Hematopoietic multipotent progenitor cell treated with erythropoietin and hydrocortisone succinate and interleukin-3 and kit ligand, for 8 days (in vitro differentiated cells): ENCODE measurements at places on chromosomes 1 and 21.

DNA sequence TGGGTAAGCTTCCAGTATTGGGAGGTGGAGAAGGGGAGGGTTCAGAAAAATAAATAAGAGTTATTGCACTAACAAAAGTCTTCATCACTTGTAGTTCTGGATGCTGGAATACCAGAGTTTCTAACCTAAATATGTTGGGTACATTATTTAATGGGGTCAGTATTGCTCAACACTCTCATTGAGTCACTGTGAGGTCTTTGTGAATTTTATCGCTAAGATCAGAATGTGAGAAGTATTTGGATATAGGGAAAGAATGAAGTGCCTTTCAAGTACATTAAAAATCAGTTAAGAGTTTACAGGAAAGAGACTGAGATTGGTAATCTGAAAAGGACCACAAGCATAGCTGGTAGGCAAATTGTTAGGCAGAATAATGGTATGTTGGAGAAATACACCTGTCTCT is 8.8 kb downstream of the SNRPE start:
- no peak for DNase-seq

DNA sequence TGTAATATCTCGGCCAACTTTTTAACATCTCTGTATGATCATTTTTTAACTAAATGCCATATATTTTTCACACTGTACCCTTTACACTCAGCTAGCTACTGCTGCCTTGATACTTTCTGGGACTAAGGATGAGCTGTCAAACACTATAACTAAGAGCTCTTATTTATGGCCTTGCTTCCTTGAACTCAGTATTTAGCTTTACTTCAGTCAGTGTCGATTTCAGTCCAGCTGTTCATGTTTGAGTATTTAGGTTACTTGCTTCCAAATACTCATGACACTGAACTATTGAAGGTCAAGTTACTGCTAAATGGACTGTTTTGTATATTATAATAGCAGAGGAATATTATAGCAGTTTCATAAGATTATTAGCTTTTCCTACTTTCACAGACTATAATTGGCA is 25.9 kb upstream of the USP25 start:
- DNase-seq: no peak

DNA sequence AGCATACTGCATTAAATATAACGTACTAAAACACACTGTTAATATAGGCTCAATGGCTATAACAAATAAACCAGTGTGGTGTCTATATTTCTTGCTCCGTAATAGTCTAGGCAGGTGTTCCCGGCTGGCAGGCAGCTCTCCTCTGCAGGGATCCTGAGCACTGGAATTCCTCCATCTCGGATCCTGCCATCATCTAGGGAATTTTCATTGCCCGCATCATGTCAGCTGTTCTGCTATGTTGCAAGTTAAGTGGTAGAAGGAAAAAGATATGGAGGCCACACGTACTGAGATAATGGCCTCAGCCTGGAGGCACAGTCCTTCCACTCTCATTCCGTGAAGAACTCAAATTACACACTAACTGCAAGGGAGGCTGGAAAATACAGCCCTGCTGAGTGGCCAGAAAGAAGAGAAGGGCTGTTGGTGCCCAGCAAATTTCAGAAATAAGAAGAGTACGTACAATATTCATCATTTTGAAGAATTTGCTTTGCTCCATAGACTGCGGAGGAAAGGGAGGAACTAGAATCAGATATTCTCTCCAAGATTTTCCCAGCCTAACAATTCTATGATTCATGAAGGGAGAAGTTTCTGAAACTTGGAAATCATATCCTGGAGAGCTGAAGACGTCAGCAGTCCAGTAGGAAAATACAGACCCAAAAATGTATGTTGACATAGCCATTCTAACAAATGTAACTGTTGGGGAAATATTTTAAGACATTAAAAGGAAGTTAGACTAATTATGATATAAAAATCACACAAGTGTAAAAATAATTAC is 263.3 kb downstream of the MRPL39 start:
- DNase-seq: no peak

DNA sequence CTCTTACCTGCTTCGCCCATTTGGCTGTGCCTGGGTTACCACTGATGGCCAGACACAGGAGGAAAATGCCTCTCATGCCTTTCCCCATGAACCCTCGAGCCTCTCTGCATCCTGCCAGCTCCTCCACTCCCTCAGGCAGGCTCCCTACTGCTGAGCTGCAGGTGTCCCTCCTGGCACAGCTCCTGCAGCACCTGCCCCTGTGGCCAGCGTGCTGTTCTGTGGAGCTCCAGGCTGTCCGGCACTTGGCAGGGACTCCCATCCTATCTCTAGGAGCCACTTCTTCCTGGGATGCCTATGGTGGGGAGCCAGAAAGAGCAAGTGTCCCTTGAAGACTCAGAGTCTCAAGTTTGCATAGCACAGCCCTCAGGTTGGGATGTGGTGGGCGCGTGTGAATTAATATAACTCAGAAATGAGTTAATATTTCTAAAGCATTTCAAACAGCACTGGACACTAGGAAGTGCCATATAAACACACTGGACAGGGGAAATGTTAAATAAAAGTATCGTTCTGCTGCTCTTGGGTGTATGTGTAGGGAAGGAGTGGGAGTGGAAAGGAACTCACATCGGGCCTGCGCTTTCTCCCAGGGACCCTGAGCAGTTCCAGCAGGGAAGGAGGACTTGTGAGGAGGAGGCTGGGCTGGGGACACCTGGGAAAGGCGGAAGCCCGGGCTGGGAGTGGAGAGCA is 2.7 kb downstream of the LRRC71 start:
- no peak for DNase-seq

GRCh38 chr1:155078469-155079209 is at the start of gene EFNA3:
EFNA3 (plus strand) TSS chr1:155078837; CDS start chr1:155078942, 105 bp downstream.
- DNase-seq: peak; percentile 56

- DNase-seq: no peak
Measured at GRCh38 chr1:89484092-89485038, 40.3 kb upstream of the LRRC8B start.

GRCh38 chr1:8283058-8283884 is 34.6 kb upstream of the SLC45A1 start:
- DNase-seq: no peak

GRCh38 chr1:212381397-212382035 is 33.2 kb downstream of the PACC1 start:
- DNase-seq: no peak

GRCh38 chr21:42679319-42680057 is 26.1 kb downstream of the PDE9A start:
- DNase-seq: no peak

GRCh38 chr1:221689138-221689537 is 52.8 kb downstream of the DUSP10 start:
- DNase-seq: no peak

DNA sequence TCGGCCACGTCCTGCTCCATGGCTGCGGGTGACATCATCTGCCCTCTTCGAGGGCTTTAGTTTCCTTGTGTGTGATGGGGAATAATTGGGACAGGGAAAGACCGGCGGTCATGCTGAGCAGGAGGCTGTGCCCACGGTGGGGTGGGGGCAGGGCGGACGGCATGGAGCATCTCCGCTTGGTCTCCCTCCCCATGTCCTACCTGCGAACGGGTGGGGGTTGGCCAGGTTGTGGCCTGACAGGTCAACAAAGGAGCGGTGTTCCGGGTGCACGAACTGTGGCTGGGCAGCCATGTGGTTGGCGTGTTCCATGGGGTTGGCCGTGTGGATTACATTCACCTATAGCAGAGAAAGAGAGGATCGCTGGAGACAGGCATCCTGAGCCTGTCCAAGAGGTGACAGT is 80.0 kb downstream of the PIK3CD start:
- no peak for DNase-seq

DNA sequence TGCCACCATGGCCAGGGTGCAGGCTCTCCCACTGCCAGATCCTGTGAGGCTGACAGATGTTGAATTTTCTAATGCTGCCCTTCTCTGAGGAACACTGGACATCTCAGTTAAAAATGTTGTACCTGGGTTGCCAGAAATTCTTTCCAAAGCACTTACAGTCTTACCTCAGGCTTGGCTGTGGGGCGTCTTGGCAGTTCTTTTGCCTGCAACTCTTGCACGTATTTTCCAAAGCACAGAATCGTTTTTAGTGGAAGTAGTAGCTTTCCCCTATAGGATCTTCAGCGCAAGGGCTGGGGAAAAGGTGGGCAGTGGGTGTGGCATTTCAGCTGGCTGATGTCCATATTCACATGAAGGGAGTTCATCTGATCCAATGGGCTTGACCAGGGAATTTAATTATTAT is 53.9 kb downstream of the EDN2 start:
- DNase-seq: no peak

GRCh38 chr1:176609556-176610408 is 146.8 kb downstream of the PAPPA2 start:
- no peak for DNase-seq

DNA sequence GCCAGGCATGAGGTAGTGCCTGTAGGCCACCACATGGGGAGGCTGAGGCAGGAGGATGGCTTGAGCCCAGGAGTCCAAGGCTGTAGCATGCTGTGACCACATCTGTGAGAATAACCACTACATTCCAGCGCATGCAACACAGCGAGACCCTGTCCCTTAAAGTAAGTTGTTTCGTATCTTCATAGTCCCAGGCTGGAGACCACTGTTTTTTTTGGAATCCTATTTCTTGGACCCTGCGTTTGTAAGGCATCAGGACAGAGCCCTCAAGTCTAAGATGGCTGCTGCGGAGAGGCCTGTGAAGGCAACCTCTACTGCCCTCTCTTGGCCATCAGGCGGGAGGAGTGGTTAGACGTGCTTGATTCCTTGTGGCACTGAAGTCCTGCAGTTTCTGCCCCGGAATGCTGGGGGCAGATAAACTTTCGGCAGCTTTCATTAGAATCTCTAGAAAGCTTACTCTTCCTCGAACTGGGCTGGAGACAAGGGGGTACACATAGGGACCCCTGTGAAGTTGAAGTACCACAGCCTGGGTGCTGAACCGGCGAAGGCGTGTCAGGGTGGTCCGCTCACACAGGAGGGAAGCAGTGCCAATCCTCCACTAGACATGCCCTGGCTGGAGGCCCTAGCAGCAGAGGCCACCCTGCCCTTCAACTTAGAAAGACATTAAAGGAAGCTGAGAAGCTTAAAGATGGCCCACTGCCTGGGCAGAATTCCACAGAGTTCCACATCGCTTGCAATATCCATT is 36.6 kb downstream of the RABIF start:
- peak; percentile 85 for DNase-seq

- no peak for DNase-seq
Measured at GRCh38 chr1:246800756-246801155, 76.5 kb downstream of the SCCPDH start.

DNA sequence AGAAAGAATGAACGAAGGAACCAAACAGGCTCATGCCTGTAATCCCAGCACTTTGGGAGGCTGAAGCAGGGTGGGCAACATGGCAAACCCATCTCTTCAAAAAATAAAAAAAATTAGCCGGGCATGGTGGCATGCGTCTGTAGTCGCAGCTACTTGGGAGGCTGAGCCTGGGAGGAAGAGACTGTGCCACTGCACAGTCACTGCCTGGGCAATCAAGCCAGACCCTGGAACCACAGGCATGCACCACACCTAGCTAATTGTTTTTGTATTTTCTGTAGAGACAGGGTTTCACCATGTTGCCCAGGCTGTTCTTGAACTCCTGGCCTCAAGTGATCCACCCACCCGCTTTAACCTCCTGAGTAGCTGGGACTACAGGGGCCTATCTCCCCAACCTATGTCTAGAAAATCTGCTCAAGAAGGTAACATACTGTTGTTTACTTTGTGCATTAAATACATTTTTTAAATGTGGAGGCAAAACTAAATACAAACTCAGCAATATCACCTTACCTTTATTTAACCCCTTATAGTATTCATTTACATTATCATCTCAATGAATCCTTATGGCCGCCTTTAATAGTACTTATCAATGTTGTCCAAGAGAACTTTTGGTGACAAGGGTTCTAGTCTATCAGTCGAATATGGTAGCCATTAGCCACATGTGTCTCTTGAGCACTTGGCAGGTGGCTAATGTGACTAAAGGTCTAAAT is 2.7 kb downstream of the KHDC4 start:
- DNase-seq: no peak

DNA sequence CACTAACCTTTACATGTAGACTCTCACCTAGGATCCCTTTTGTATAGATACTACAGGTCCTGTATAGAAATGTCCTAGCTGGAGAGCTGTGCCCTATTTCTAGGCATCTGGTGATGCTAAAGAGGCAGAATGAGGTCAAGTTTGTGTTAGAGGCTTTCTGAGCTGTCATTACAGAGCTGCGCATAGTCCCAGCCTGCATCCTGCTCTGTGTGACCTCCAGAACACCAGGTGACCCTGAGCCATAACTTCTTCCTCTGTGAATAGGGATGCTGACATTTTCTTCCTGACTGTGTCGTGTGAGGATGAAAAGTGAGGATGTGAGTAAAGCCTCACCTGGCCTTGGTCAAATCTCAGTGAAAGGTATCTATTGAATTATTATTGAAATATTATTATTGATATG is 66.3 kb downstream of the GLUL start:
- DNase-seq: no peak

GRCh38 chr1:45843474-45843905 is 40.1 kb downstream of the MAST2 start:
- peak; percentile 61 for DNase-seq

- DNase-seq: no peak
Measured at GRCh38 chr1:27601771-27602461, 2.0 kb downstream of the AHDC1 start.

DNA sequence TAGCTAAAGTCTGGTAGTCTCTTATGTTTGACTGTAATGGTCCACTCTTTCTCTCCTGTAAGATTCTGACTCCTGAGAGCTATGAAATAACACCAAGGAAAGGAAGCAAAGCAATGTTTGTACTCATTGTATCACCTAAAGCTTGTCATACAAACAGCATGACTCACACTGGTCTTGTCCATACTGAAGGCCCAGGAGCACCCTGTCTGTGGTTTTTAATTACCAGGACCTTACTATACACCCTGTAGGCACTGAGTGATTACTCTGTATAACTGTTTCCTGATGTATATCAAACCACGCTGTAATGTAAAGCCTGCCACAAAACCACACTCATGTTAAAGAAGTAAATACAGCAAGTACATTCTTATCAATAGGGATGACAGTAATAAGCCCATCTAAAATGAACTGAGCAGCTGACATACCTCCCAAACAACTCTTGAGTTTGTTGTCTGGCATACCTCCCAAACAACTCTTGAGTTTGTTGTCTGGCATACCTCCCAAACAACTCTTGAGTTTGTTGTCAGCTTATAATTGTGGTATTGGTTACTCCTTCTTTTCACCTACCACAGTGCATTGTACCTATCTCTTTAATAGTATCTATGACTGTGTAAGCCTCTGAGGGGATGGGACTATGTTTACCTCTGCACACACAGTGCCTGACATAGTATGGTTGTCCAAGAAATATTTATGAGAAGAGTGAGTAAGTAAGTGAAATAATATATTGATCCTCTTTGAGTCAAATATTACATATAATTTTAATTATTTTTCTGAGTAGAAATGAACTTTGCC is 11.6 kb upstream of the TNFSF18 start:
- DNase-seq: peak; percentile 4

- peak; percentile 27 for DNase-seq
Measured at GRCh38 chr1:178277793-178278530, 184.1 kb downstream of the RASAL2 start.

- DNase-seq: no peak
Measured at GRCh38 chr1:47508702-47509431, 71.0 kb downstream of the FOXD2 start.

- DNase-seq: no peak
Measured at GRCh38 chr1:172351346-172351745, 69.1 kb upstream of the C1orf105 start.
